Activated T-helper 1 cell treated with anti-CD3 and anti-CD28 coated beads, Interleukin-12 subunit alpha, Interleukin-12 subunit beta, Interleukin-2, Interleukin-4 antibody, amounts not matched to agents 30 ng/mL and 10 ng/mL and 1 ng/mL, durations not matched to agents 14 hours and 24 hours and 36 hours (primary cell): ENCODE measurements at places on chromosomes 13 and 19.

- no peak for DNase-seq
Observed at GRCh38 chr19:54002495-54003315, 11.3 kb downstream of the CACNG6 start.

GRCh38 chr13:21596722-21597121 lies 7.2 kb downstream of the MICU2 start:
- DNase-seq: no peak

DNA sequence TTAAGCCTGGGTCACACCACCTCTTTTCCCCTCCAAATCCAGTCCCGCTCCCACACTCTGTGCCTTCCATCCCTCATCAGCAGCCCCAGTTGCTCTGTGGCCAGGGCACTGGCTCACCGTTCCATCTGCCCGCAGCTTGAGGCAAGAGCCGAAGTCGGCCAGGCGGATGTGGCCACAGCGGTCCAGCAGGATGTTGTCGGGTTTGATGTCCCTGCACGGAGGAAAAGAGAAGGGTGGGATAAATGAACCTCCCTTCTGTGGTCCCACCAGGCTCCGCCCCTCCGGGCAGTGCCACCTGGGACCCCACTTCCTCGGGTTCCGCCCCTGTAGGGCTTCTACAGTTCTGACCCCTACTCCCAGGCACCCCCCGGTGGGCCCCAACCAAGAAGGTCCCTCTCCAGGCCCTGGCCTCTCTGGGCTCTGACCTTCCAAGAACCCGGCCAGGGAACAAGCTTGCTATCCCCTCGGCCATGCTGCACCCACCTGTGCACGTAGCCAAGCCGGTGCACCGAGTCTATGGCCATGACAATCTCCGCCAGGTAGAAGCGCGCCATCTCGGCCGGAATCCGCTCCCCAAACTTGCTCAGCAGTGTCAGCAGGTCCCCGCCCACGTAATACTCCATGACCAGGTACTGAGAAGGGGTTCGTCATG lies 4.2 kb downstream of the DMPK start:
- no peak for DNase-seq

- no peak for DNase-seq
Observed at GRCh38 chr13:50250401-50250800, 235.2 kb downstream of the KCNRG start.

DNA sequence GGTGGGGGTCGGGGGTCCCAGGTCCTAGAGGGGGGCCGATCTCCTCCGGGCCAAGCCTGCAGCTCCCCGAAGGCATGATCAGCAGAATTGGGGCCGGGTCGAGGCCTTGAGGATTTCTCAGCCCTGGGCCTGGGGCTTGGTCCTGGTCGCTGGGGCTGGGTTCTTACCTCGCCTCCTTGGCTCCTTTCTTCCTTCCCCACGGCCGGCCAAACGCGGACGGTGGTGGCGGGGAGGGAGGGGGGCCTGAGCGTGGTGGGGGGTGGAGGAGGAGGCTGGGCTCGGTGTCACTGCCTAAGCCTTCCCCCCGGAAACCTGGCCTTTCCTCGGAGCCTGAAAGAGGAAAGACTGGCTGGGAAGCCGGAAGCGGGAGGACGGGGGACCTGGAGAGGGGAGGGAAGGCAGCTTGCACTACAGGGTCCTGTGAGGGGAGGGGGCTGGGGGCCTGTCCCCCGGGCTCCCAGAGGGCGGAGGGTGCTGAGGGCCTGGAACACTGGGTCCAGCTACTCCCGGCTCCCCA lies at the start of gene ZNF579:
Gene ZNF579, minus strand, starts transcription at position 221 of the 517 bp plus-strand sequence. CDS start 1,209 bp downstream, outside the sequence.
- peak; percentile 71 for DNase-seq

- DNase-seq: no peak
Observed at GRCh38 chr19:56930647-56931535, 90.4 kb upstream of the PEG3 start.

GRCh38 chr19:33795370-33796163 lies 1.1 kb upstream of the KCTD15 start:
- peak; percentile 27 for DNase-seq

DNA sequence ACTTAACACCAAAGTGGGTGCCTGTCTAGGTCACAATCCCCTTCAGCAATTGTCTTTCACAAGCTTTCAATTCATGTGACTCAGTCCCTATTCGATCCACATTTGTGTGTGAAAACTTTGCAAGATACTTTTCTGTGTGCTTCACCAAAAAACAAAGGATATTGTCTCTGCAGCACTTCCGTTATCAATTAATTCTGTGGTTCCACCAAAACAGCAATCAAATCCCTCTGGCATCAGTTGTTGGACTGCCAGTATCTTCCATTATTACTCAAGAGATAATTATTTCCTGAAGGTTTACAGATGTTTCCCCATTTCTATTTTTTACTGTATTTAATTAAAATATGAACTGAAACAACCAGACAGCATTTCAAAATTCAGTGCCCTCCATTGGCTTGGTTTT lies 481.4 kb downstream of the SUCLA2 start:
- no peak for DNase-seq

DNA sequence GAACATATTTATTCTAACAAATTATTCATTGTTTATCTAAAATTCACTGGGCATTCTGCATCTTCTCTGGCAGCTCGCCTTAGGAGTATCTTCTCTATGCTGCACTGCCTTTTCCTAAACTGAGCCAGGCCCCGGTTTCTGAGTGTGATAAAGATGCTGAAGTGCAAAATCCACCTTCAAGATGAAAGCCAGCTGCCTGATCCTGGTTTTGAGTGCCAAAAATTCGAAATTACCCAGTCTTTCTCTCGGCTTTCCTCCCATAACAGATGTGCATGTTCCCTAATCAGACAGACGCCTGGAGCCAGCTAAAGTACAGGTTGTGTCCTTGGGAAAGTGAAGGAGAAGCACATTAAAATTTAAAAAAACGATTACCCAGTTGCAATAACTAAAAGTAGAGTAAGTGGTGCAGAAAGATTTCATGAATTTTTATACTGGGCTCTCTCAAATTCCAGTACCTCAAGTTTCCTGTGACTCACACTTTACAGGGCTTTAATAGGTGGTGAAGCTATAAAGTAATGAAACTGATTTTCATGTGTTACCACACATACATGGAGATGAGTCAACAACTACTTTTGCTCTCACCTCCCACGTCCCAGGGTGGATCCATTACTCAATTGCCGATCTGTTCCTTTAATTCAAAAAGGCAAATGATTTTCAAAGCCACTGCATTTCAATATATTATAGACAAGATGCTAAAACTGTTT lies 65.0 kb upstream of the GTF2F2 start:
- peak; percentile 3 for DNase-seq

DNA sequence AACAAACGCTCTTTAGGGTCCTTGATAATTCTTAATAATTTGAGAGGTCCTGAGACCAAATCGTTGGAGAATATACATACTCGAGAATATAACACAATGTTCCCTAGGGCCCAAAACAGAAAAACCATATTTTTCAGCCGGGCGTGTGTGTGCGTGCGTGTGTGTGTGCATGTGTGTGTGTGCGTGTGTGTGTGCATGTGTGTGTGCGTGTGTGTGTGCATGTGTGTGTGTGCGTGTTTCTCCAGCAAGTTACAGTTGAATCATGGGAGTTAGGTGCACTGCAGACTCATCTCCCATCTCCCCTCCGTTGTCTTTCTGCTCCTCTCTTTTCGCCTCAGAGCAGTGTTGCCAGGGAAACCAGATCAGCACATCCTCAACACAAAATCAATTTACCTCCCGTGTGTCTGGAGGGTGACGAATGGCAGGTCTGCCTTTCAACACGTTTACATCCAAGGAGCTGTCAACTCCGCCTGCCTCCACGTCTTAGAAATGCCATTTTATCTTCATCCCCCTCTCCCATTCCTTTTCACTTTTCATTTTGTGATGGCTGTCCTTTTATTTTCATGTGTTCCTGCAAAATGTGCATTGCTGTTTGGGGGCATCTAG lies 8.3 kb upstream of the PNMA8B start:
- DNase-seq: no peak

GRCh38 chr19:47492137-47492533 lies 8.1 kb upstream of the KPTN start:
- no peak for DNase-seq

GRCh38 chr13:49248622-49249002 lies 887 bp downstream of the CDADC1 start:
- no peak for DNase-seq

- DNase-seq: no peak
Observed at GRCh38 chr13:113981611-113982295, 7.9 kb upstream of the C13orf46 start.

GRCh38 chr13:31814536-31814935 lies 75.2 kb downstream of the RXFP2 start:
- DNase-seq: no peak

- no peak for DNase-seq
Observed at GRCh38 chr19:28264556-28264955, 948.4 kb downstream of the UQCRFS1 start.

GRCh38 chr19:18440936-18441803 lies 3.2 kb upstream of the ISYNA1 start:
- DNase-seq: no peak

GRCh38 chr19:46719629-46720502 lies 3.0 kb upstream of the PRKD2 start:
- DNase-seq: no peak

GRCh38 chr19:7944177-7944761 lies 803 bp upstream of the TIMM44 start:
- peak; percentile 79 for DNase-seq

DNA sequence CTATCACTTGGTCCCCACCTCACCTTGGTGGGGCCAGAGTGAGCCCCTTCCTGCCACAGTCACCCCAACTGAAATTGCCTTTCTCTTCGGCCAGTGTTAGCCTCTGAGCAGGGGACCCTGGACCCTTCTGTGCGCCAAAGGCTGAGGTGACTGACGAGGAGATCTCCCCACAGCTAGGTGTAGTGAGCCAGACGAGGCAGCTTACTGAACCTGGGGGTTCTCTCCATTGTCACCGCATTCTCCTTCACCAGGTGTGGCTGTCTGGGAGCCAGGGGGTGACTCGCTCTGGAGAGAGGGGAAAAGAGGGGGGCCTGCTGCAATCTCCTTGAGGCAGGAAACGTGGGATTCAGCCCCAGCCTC lies 1.3 kb downstream of the RPS28 start:
- DNase-seq: no peak

- no peak for DNase-seq
Observed at GRCh38 chr19:35205733-35206323, 22.7 kb downstream of the FAM187B start.

GRCh38 chr13:88153353-88153752 lies 482.2 kb downstream of the SLITRK5 start:
- DNase-seq: no peak

DNA sequence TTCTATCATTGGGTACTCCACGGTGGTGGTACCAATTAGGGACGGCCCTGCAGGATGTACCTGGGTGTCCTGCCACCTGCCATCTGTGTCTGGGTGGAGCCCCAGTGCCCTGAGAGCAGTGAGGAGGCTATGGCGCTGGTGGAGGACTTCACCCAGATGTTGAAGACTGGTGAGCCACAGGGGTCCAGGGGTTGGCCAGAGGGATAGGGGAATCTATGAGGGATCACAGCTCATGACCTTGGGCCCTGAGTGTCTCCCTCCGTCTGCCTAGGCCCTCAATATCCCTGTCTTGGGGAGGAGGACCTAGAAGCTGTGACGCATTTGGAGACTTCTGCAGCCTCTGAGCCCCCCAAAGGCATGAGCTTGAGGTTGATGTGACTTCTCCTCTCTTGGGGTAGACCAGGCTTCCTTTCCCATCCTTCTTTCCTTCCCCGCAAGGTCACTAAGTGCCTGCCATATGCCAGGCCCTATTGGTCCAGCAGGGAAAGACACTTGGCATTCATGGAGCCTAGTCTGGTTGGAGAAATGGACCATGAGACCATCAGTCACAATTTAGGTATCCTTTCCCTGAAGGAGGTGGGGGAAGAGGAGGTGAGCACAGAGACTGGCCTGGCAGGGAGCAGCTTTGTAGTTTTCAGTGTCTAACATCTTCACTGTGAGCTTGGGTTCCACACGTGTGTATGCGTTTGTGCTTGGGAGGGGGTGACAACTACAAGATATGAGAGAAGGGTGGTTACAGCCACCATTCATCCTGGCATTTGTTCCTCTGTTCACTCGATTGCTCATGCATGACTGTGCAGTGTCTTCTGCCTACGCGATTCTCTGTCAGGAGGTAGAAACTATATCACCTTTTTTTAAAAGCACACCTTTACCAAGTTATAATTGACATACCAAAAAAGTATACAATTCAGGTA lies 5.1 kb upstream of the MZF1 start:
- DNase-seq: no peak

GRCh38 chr13:98478189-98479129 lies 98.4 kb downstream of the STK24 start:
- no peak for DNase-seq

DNA sequence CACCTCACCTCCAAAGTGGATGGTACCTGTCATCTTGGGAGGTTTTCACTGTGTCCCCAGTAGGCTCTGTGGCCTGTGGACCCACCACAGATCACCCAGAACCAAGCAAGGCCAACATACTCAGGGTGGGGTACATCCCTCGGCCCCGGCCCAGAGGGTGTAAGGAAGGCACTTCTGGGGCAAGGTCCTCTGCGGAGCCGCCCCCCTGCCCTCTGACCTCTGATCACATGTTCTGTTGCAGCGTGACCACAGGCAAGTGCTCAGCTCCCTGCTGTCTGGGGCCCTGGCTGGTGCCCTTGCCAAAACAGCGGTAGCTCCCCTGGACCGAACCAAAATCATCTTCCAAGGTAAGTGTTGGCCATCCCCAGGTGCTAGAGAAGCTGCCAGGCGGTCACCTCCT lies 36.7 kb downstream of the TMEM161A start:
- no peak for DNase-seq

GRCh38 chr13:40983259-40983658 lies 35.9 kb downstream of the ELF1 start:
- DNase-seq: no peak

DNA sequence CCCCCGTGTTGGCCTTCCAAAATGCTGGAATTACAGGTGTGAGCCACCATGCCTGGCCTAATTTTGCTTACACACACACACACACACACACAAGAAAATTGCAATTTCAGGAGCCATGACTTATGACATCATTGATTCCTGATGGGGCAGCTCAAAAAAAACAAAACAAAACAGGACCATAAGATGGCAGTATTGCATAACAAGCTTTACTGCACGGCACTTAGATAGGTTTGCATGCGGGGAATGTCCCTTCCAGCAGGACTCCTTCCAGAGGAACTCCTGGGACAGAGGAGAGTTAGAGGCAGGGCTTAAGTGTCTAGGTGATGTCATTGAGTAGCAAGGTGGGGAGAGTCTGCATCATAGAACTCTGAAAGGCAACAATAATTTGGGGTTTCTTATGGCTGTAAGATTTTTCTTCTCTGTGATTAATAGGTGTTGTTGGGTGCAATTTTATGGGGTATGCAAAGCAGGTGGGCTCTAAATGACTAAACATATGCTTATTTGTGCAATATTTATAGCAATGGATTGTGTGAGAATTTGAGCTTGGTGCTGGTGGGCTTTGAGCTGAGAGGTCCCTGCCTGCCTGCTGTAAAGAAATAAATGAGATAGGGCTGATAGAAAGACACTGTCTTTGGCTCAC lies 9.0 kb upstream of the ACSBG2 start:
- DNase-seq: no peak

DNA sequence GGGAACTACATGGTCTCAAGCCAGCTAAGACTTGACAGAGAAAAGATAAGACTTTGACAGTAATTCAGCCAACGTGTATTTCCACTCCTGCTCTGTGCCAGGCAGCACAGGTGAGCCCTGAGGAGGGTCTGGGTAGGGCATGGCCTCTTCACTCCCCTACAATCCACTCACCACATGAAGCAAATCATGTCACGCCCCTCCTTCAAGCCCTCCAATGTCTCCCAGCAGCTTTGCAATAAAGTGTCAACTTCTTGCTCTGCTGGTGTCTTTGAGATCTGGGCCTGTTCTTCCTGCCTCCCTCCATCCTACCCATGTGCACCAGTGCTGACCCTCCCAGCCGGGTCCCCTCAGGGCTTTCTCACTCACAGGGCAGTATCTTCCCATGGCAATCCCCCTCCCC lies 58.5 kb downstream of the CCDC70 start:
- DNase-seq: no peak
